ENCODE measurements at places on chromosomes 1 and 21. TPM values are rescaled to one million over a fixed set of nuclear protein-coding genes. Genes with fewer than 3 reads are reported as not detected.

DNA sequence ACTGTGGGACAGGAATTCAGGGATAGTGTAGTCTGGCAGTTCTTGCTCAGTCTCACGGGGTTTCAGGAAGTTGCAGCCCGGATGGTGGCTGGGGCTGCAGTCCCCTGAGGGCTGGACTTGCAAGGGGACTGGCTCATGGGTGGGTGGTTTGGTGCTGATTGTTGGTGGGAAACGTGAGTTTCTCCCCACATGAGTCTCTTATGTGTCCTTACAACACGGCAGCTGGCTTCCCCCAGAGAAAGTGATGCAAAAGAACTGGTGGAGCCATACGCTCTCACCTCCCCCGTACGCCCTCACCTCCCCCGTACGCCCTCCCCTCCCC is 64.9 kb downstream of the EVA1C start:
- no peak for DNase-seq

- no peak for DNase-seq
Observed at GRCh38 chr1:220371324-220371723, 99.1 kb upstream of the RAB3GAP2 start.

GRCh38 chr21:46081022-46081861 is 16.7 kb upstream of the COL6A2 start:
- peak; percentile 81 for DNase-seq

The FCN3 gene
- 2.7 TPM for total RNA-seq

The RAP1GAP gene
- total RNA-seq, result 0.58 TPM

The KCNN3 gene
- total RNA-seq, result 3.2 TPM

The ADORA1 gene
- 0.71 TPM for total RNA-seq

DNA sequence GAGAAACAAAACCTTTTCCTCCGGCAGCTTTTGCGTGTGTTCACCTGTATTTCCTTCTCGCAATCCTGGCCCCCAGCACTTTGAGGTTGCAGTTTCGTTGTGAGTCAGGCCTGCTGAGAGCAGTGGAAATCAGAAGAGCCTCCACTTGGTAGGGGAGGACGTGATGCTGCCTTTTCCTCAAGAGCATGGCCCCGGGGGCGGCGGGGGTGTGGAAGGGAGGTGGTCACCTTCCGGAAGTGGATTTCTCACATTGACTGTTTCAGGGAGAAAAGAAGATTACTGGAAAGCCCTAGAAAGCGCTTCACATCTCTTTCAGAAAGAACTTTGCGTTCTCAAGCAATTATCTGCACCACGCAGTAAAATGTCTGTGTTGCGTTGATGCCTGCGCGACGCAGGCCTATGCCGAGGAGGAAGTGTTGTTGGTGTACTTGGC is 12.2 kb upstream of the IL10 start:
- no peak for DNase-seq

The SERINC2 gene
- 3.7 TPM for total RNA-seq

DNA sequence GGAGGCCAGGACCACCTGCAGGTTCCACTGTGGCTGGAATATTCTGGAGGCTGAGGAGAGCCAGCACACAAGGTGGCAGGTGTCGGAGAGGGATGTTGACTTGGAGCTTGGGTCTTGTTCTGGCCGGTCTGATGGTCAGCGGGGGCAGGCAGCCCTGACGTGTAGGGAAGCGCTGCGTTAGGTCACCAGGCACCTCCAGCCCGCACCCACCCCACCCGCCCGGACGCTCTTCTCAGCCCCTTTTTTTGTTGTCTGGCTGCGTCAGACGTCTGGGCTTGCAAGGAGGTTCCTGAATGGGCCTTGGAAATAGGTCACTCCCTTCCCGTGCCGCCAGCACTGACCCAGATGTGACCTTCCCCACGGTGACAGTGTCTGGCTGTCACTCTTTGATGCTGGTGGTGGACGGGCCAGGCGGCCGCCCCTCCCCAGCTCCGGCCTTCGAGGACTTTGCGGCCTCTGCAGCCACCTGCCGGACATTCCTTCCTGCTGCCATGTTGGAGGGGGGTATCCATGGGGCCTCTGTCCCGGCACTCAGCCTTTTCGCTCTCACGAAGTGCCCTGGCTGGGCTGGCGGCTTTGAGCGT is 30.1 kb downstream of the SPSB1 start:
- peak; percentile 74 for DNase-seq

The C4BPB gene
- 0.94 TPM for total RNA-seq

DNA sequence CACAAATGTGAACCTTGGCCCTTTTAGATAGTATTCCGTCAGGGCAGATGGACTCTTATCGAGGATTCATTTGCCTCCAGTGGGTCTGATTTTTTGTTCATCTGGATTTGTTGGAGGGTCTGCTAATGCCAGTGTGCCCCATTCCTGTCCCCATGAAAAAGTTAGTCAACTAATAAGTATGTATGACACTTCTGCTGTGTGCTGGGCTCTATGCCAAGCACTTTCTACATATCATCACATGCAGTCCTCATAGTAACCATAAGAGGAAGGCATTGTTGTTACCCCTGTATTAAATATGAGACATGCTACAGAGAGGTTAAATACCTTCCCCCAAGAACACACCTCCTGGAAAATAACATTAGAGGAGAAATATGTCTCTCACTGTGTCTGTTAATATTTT is 46.6 kb upstream of the MAB21L3 start:
- DNase-seq, result no peak

GRCh38 chr1:68136187-68136586 is 85.8 kb upstream of the DIRAS3 start:
- no peak for DNase-seq

DNA sequence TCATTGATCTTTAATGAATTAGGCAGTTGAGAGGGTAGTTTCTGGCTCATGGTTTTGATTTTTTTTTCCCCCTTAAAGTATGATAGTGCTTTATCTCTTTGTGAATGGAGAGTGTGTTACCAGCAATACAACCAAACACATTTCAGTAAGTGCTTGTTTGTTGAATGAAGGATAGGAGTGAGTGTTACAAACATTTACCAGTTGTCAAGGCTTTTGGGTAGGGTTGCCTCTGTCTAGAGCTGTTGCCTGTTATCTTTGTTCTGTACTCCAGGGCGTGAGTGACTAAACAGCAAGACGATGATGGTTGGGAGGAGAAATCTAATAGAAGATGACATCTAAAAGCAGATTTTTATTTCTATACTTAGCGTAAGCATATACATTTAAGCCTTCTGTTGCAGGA is 21.5 kb downstream of the MAP3K7CL start:
- no peak for DNase-seq

The ASTN1 gene
- total RNA-seq, result 0.06 TPM

- DNase-seq, result no peak
Observed at GRCh38 chr1:59689730-59690129, 125.0 kb upstream of the HOOK1 start.
